Left ventricle myocardium inferior (tissue), 1 donor: ENCODE measurements at places on chromosomes 13 and 19. TPM values are rescaled to one million over a fixed set of nuclear protein-coding genes. Genes with fewer than 3 reads are reported as not detected.
A peak's percentile ranks its signal among the peaks of the same experiment; 100 is the strongest.

ZNF575 gene
- total RNA-seq, result 1.1 TPM

FARP1 gene
- total RNA-seq, result 17.6 TPM

KCTD15 gene
- total RNA-seq, result 9.9 TPM

GJA3 gene
- 17.6 TPM for total RNA-seq

PRSS57 gene
- total RNA-seq, result not detected

CNOT3 gene
- total RNA-seq, result 19.5 TPM

SPPL2B gene
- 26.2 TPM for total RNA-seq

LRRC4B gene
- 0.47 TPM for total RNA-seq

DNA sequence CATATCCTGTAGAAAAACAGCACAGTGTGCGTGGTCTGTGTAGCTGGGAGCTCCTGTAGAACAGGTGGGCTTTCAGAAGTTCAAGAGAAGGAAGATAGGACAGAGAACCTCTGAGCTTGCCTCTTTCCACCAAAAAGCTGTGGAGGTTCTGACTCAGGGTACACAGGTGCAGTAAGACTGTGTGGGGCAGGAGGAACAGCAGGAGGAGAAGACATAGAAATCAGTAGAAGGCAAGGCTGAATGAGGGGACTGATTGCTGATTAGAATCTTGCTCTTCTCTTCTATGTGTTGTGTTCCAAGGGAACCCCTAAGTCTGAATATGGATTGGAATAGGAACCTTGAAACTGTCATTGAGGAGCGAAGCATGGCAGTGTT is 122.7 kb downstream of the AKAP11 start:
- no peak overlapping the region for H3K4me3 ChIP-seq
- H3K36me3 ChIP-seq, result no peaks in the 10 kb centered on the region
- H3K27me3 ChIP-seq, result peaks cover 34% of the 10 kb centered on the region
- no peak for DNase-seq
- H3K4me1 ChIP-seq, result no peaks in the 10 kb centered on the region

DNA sequence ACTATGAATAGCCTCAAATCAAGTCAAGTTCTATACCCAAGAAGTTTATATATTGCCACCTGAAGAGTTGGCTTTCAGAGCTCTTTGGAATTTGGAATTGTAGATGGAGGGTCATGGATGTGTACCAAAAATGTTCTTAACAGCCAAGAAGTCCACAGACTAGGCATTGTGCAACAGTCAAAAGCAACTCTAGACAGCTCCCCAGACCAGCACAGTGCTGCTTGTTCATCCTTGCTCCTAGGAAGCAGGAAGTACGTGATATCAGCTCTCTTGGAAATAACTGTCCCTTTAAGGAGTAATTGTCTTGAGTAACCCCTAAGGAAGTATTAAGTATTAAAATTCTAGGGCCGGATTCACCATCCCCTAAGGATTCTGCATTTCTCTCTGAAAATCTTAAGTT is 30.7 kb upstream of the IL17D start:
- H3K27ac ChIP-seq, result no peak overlapping the region
- H3K4me1 ChIP-seq, result no peaks in the 10 kb centered on the region
- H3K27me3 ChIP-seq, result no peaks in the 10 kb centered on the region
- peaks cover 6% of the 10 kb centered on the region for H3K36me3 ChIP-seq
- no peak overlapping the region for H3K4me3 ChIP-seq

- peaks cover 29% of the 10 kb centered on the region for H3K4me1 ChIP-seq
- no peak overlapping the region for H3K4me3 ChIP-seq
- H3K27ac ChIP-seq, result no peak overlapping the region
- peak; percentile 12 for DNase-seq
- H3K27me3 ChIP-seq, result no peaks in the 10 kb centered on the region
These were observed 3.0 kb downstream of the MZF1 start for GRCh38 chr19:58569943-58570670.

DNA sequence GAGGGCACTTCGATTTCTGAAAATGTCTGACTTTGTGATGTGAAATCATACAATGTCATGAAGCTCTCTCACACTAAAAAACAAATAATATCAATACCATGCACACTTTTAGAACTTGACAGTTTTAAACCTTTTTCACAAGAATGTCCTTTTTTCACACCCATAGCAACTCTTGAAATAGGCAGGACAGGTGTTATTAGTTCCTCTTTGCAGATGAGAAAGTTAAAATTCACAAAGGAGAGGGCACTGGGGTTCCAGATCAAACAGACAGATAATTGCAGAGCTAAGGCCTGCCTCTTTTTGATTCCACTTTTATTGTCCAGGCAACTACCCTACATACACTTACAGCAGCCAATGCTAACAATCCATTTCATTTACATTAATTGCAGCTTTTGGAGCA is 142.8 kb downstream of the KLF12 start:
- no peak overlapping the region for H3K4me3 ChIP-seq
- H3K36me3 ChIP-seq, result peaks cover 10% of the 10 kb centered on the region
- no peak overlapping the region for H3K27ac ChIP-seq
- H3K27me3 ChIP-seq, result no peaks in the 10 kb centered on the region
- no peak for DNase-seq

DNA sequence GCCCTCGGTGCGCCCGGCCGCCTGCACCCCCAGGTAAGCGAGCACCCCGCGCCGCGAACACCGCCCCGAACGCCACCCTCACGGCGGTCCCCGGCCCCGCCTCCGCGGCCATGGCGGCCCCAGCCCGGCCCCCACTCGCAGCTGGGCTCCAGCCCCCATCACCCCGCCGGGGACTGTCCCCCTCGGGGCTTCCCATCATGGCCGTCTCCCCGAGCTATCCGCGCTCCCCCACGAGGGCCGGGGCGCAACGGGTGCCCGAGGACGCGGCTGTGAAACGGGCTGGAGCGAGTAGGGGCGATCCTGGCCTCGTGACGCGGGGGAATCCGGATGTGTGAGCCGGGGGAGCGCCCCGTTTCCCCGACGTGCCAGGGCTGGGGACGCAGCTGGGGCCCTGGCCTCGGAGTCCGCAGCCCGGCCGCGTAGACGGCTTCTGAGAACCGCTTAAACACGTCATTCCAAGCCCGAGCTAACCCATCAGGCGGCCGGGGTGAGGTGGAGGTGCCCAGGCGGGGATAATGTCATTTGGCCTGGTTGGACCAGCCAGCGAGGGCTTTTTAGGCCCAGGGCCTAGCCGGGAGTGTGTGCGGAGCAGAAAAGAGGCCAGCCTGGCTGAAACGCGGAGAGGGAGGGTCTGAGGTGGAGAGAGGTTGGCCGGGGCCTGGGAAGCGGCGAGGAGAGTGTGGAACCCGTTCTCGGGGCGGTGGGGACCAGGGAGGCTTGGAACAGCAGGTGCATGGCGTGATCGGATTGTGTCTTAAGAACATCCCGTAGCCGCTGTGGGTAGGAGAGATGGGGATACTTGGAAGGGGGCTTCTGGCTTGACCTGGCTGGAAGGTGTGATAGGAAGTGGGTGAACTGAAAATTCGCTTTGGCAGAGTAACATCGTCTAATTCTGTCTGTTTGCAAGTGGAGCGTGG is 550 bp downstream of the CERS4 start:
- peak overlapping the region; percentile 89 for H3K4me3 ChIP-seq
- peak; percentile 28 for DNase-seq
- H3K27me3 ChIP-seq, result peaks cover 20% of the 10 kb centered on the region
- peaks cover 26% of the 10 kb centered on the region for H3K4me1 ChIP-seq
- H3K27ac ChIP-seq, result peak overlapping the region; percentile 82
- H3K36me3 ChIP-seq, result no peaks in the 10 kb centered on the region

- no peak overlapping the region for H3K4me3 ChIP-seq
- H3K36me3 ChIP-seq, result no peaks in the 10 kb centered on the region
- no peaks in the 10 kb centered on the region for H3K4me1 ChIP-seq
- DNase-seq, result no peak
- no peaks in the 10 kb centered on the region for H3K27me3 ChIP-seq
- H3K27ac ChIP-seq, result no peak overlapping the region
These were observed 1705.0 kb downstream of the OLFM4 start for GRCh38 chr13:54733639-54734038.

DNA sequence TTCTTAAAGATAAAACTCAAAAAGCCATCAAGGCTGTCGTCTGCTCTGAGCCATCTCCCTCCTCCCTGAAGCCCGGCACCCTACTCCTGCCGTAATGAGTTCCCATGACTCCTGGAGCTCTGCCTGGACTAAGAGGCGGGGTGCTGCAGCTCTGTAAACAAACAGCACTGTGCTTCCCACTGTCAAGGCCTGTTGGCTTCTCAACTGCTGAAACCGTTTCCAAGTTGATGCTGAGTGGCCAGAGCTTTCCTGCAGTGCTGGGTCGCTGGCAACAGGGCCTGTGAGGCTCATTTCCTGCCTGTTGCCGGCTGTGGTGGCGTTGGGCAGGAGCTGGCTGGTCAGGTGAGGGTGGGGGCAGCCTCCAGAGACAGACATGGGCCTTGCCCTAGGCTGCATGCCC is 26.7 kb upstream of the ISYNA1 start:
- peaks cover 81% of the 10 kb centered on the region for H3K4me1 ChIP-seq
- peaks cover 20% of the 10 kb centered on the region for H3K36me3 ChIP-seq
- peak; percentile 83 for DNase-seq
- H3K27me3 ChIP-seq, result no peaks in the 10 kb centered on the region
- peak overlapping the region; percentile 20 for H3K4me3 ChIP-seq

GRCh38 chr19:2255982-2256685 is at the start of gene JSRP1:
Gene JSRP1 (minus strand): TSS chr19:2256417. CDS start chr19:2255314, 1,103 bp downstream.
- H3K36me3 ChIP-seq, result no peaks in the 10 kb centered on the region
- H3K27me3 ChIP-seq, result peaks cover 50% of the 10 kb centered on the region
- no peak within 1 kb of the TSS for H3K27ac ChIP-seq
- no peak within 1 kb of the TSS for H3K4me3 ChIP-seq
- H3K4me1 ChIP-seq, result peaks cover 29% of the 10 kb centered on the region

DNA sequence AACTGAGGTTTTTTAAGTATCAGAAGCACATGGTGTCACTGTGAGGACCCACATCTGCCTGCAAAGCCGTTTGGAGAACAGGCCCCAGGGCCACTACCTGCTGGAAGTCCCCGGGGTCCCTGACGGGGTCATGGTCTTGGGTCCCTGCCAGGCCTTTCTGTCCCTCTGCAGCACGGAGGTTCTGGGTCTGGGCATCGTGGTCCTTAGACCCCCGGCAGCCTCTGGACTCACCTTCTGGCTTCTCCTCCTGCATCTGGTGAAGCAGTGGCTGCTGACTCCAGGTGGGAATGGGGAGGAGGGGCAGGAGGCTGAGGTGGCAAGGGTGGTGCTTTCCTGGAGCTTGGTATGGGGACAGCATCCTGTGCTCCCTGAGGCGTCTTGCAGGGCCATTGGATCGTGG is 198.6 kb downstream of the TEX29 start:
- no peak overlapping the region for H3K27ac ChIP-seq
- peaks cover 59% of the 10 kb centered on the region for H3K27me3 ChIP-seq
- no peaks in the 10 kb centered on the region for H3K36me3 ChIP-seq
- DNase-seq, result no peak
- no peaks in the 10 kb centered on the region for H3K4me1 ChIP-seq

- peaks cover 54% of the 10 kb centered on the region for H3K4me1 ChIP-seq
- H3K27me3 ChIP-seq, result no peaks in the 10 kb centered on the region
- DNase-seq, result peak; percentile 46
- peak overlapping the region; percentile 94 for H3K27ac ChIP-seq
These were observed 718 bp downstream of the CDK8 start for GRCh38 chr13:26254583-26255111.

DNA sequence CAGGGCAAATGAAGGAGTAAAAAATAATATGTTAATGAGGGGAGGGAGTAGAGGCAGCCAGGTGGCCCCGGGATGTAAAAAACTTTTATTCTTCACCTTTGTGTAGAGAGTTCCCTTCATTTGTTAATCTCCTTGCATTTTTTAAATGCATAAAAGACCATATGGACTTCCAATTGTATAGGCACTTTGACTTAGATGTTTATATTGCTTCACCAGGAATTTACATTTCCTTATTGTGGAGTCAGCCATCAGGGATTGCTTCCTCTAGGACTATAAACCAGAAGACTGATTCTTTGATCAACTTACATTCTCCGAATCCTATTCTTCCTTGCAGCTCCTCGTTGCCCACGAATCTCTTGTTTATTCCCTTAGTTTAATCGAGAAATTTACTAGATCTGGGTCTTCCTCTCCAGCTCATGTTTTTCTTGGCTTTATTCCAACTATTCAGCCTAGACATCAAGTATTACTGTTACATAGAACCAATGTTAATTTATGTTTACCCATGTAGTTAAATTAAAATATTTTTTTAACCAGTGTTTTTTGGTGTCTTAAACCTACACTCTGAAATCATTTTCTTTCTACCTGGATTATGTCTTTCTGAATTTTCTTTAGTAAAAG is 1187.0 kb upstream of the SLC10A2 start:
- no peaks in the 10 kb centered on the region for H3K27me3 ChIP-seq
- DNase-seq, result no peak
- H3K4me1 ChIP-seq, result no peaks in the 10 kb centered on the region

DNA sequence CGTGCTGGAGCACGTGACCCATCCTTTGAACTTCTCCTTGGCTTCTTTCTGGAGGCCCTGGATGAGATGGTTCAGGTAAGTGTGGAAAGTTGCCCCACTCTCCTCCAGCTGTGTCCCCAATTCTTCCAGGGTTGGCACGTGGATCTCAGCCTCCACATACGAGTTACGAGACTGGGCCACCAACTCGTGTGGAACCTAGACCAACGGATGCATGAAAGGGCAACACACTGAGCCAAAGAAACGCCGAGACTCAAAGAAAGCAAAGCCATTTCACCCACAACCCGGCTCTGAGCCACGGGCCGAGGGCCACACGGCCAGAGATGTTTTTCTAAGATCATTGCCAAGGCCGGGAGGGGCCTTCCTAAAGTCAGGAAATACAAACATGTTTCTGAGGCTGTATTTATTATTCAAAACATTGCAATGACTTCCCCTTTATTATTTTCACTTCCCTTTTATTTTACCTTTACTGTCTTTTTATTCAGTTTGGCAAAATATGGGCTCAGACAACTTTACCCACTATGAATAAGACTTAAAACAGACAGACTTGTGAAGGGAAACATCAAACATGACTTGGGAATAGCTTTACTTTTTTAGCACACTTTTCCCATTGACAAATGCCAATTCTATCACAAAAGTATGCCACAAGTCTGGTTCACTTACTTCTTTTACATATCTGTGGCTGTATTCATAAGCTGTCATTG is 94.6 kb downstream of the KL start:
- H3K36me3 ChIP-seq, result peaks cover 87% of the 10 kb centered on the region
- DNase-seq, result peak; percentile 65
- no peak overlapping the region for H3K4me3 ChIP-seq
- H3K27ac ChIP-seq, result peak overlapping the region; percentile 73

DNA sequence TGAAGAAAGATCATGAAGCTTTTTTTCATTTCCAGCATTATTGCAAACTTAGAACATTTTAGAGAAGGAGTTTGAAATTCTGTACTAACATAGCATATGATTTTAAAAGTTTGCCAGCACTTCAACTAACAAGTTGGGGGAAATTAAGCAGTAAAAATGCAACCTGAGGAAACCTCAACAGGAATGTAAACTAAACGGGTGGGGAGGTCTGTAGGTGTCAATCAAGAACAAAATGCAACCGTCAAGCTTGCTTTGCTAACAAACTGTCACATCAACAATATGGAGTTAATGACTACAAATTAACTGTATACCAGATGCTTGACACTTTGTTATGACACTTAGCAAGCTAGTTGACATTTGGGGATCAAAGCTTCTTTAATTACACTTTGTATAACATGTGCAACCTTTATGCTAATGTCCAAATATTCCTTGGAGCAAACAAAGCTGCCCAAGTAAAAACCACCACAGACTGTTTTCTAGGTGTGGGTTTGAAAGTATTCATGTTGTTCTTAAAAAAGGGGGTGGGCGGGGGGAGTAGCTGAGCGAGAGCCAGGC is 52.1 kb downstream of the DACH1 start:
- H3K27me3 ChIP-seq, result no peaks in the 10 kb centered on the region
- DNase-seq, result no peak
- H3K27ac ChIP-seq, result no peak overlapping the region
- no peaks in the 10 kb centered on the region for H3K4me1 ChIP-seq
- H3K36me3 ChIP-seq, result no peaks in the 10 kb centered on the region
